Cardiac fibroblast (primary cell): ENCODE measurements at places on chromosomes 7 and 10.

GRCh38 chr7:15921576-15921975, 235.1 kb upstream of the MEOX2 start:
- peak; percentile 66 for DNase-seq

GRCh38 chr10:75546004-75546403, 114.6 kb downstream of the LRMDA start:
- no peak for DNase-seq

GRCh38 chr7:92691578-92691977, 101.4 kb upstream of the FAM133B start:
- peak; percentile 81 for DNase-seq

GRCh38 chr7:94355454-94355853, 39.2 kb upstream of the COL1A2 start:
- no peak for DNase-seq
